ENCODE measurements at places on chromosomes 6 and 20.

DNA sequence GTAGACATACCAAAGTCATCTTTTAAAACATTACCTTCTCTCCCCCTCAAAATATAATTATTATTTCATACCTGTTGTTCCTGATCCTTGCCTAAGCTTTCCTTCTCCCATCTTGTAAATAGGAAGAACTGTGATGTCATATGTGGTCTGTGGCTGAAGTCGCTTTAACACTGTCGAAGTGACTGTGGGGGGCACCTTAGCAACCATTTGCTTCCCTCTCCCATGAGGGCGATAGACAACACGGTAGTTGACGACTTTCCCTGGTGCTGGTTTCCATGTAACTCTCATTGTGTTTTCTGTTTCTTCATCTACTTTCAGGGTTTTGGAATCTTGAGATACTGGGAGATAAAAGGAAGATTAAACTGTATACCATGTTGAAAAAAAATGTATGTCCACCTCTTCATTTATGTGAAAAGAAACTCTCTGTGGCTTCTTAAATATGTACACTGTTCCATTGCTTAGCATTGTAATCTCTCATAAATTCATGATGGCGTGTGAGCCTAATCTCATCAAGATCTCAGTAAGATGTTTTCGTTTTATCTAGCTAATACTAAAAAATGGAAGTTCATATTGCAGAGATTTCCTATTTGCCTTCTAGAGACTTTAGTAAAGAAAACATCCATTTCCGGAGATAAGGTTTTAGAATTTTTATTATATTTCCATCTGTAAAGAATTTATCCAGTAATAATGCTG is 49.5 kb downstream of the COL12A1 start:
- no peak for DNase-seq

DNA sequence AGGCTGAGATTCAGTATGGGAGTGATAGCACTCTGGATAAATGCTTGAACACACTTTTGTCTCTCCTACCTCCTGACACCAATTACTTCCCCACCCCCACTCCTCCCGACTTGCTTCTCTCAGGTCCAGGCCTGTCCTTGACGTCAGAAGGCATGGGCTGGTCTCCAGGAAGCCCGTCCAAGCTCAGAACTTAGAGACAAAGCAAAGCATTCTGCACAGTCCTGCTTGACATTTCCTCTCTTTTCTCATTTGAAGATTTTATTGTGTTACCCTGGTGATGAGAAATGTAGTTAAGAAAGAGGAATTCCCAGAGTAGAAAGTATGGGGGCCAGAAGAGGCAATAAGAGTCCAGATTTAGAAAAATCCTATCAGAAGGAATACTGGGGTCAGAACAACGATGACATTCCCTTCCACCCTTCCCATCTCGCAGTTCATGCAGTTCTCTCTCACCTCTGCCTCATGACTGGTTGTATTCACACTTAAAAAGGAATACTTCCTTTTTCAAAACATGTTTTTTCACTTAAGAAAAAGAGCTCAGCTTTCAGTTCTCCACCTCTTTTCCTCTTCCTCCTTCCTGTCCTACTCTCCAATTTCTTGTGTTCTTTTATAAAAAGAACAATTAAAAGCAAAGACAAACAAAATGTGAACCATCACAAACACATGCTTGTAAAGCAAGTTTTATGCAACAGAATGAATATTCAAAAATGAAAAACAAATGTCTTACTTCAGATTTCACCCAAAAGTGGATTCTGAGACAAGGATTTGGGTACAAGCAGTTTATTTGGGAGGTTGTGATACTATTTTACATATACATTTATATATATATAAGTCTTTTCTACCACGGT is 18.5 kb upstream of the FAM184A start:
- peak; percentile 12 for DNase-seq

- DNase-seq, result no peak
Measured at GRCh38 chr6:99789767-99790166, 183.1 kb downstream of the PRDM13 start.

- no peak for DNase-seq
Measured at GRCh38 chr20:15927893-15928650, 645.2 kb downstream of the KIF16B start.

- DNase-seq, result no peak
Measured at GRCh38 chr6:95083506-95083905, 493.8 kb upstream of the MANEA start.

GRCh38 chr20:4916971-4917881 is 84.1 kb downstream of the SLC23A2 start:
- no peak for DNase-seq

DNA sequence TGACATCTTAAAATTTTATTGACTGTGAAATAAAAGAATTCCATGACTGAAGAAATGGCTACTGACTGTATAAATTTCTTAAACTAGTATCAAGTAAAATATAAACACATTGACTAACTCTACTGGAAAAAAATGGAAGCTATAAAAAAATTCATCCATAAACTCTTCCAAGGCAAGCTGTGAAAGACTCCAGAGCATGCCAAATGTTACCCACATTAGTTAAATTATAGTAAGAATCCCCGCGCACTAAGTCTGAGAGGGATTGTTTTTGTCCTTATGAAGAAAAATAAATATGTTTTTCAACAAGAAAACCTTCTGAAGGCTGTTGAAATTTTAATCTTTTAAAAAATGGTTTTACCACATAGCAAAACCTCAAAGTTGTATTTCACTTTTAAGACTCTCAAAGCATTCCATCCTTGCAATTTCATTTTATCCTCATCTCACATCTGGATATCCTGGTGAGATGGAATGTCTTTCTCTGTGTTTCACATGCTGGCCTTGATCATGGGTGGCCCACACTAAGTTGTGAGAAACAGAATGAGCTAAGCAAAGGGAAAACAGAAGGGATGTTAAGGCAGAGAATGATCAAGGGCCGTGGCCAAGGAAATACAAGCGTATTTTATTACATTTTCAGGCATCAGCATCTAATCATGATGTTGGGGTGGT is 732.5 kb downstream of the KIF16B start:
- DNase-seq, result no peak
